ENCODE measurements at places on chromosomes 1 and 21. TPM values are rescaled to one million over a fixed set of nuclear protein-coding genes. Genes with fewer than 3 reads are reported as not detected.
A peak's percentile ranks its signal among the peaks of the same experiment; 100 is the strongest.

DNA sequence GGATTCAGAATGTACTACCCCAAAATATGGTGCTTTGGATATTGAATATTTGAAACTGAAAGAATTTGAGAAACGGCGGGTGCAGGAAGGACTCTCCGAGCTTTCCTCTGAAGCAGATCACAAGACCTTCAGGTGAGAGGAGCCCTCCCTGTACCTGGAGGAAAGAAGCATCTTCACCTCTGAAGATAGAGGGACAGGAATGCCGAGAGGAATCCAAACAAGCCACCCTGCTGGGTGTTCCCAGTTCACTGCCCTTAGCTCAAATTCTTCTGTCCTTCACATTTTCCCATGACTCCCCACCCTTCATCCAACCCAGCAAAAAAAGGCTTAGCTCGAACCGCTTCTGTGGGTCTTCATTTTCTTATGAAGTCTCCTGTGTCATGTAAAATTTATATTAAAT is 18.2 kb upstream of the PADI2 start:
- no peak for DNase-seq

- DNase-seq: no peak
Measured at GRCh38 chr1:71780681-71781080, 501.7 kb downstream of the NEGR1 start.

GRCh38 chr1:214793708-214794107 is 190.7 kb downstream of the CENPF start:
- no peak for DNase-seq

DNA sequence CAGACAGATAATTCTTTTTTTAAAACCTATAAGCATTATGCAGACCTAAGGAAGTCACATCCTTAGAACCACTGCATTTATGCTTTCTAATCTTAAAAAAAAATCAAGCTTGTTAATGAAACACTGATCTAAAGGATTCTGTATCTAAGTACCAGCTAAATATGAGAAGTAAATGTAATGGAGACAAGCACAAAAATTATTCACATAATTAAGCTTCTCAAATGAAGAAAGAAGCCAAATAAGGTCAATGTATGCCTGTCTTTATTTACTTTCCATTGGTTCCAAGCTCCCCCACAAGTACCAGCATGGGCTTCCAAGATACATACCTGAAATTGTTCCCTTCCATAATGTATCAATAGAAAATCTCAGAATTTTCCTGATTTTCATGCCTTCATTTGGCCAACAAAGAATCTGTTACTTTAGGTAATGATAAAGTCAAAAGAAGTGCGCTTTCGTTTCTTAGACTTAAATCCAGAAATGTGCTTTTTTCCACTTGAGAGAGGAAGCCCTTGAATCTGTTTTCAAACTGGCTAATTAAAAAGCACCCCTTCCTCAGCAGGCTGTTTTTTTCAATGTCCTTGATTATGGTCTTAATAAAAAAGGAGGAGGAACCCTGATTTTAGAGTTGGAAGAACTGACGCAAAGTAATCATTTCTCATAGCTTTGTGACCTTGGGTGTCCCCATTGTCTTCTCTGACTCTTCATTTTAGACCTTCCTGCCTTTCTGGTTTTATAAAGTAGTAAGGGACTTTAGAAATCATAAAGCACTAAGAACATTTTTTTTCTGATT is 3.8 kb downstream of the RGS2 start:
- DNase-seq: no peak

ZBTB37 gene
- 3.6 TPM for total RNA-seq

HSD3B1 gene
- total RNA-seq: not detected

ZNF648 gene
- total RNA-seq: not detected

DNA sequence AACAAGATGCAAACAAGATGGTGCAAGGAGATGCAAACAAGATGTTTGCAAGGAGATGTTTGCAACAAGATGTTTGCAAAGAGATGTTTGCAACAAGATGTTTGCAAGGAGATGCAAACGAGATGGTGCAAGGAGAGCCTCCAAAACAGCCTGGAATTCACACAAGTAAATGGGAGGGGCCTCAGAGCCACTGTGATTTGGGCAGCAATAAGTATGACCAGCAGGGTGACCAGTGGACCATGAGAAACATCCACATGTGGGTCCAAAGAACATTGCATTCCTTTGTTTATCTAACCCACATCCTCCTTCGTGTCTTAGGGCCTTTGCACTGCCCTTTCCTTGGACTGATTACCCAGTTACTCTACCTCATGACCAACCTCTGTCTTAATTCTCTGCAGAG is 162.9 kb downstream of the PLPP3 start:
- no peak for DNase-seq

DNA sequence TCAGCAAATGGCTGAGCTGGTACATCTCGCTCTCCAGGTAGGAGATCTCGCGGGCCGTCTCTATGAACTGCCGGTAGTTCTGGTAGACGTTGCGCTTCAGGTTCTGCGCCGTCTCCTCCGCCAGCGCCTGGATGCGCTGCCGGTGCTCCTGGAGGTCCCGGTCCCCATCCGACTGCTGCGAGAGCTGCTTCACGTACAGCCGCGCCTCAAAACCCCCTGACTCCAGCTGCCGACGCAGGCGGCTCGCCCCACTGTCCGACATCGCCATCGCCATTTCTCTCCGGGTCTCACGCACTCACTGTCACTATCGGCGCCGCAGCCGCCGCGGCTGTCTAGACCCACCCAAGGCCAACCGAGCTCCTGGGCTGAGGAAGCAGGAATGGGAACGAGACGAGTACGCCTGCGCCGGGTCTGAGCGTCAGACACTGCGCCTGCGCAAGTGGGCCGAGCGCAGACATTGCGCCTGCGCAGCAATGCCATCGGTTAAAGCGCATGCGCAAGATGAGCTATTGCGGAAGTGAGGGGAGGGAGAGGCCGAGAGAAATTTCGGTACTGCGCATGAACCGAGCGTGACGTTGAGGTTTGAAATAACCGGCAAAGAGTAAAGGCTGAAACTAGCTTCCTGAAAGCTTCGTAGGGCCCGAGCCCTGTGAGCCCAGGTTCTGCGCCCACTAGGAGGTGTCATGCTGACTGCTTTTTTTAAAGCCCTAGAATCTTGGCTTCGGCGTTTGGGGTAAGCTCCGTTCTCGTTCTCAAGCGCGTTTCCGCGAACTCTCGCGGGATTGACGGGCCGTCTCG is at the start of gene EXOC8:
Gene EXOC8, minus strand, starts transcription at position 381 of the 798 bp plus-strand sequence. Its CDS starts 107 bp downstream, at position 274.
- DNase-seq: peak; percentile 81

GRCh38 chr1:115642168-115643072 is 650 bp downstream of the VANGL1 start:
- no peak for DNase-seq

GRCh38 chr1:42135426-42135825 is 17.8 kb upstream of the GUCA2B start:
- DNase-seq: no peak

DNAH14 gene
- total RNA-seq: 1.9 TPM

DNA sequence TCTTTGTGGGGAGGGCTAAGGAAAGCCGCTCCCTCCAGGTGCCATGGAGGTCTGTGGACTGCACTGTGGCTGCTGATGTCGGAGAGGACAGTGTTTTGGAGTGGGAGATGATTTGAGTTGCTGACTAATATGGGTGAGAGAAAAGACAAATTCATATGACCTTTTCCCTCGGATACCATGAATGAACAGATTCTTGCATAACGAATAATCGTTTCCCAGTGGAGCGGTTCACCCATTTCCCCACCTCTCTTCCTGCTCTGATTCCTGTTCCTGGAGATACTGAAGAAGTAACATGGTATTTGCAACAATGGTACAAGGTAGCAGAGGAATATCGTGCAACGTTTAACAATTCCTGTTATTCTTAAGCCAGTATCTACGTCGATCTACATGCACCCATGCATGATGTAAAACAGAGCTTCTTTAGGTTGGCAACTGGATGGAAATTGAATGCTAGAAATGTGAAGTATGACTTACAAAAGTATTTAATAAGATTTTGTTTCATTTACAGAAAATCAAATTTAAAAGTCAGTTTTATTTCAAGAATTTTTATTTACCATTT is 227.1 kb downstream of the TOMM20 start:
- DNase-seq: no peak

DNA sequence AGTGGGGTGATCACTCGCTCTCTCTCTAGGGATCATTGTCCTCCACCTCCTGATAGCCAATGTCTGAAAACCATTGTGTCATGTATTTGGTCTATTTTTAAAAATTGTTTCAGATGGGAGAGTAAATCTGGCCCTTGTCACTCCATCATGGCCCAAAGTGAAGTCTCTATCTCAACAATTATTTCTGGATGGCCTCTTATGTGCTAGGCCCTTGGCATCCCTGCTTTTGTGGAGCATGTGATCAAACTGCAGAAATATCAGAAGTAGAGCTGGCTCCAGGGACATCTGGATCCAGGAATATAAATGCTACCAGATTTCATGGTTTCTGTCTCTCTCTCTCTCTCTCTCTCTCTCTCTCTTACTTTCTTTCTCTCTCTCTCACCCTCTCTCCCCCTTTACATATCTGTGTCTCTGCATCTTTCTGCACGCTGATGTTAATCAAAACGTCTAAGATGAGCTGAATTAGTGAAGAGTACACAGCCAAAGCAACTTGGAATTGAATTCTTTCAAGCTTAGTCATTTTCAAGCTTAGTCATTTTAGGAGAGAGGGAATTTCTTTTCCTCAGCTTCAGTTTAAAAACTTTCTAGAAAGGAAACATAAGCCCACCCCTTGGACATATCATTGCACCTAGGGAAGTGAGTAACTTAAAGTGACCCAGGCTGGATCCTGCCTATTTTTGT is 47.4 kb upstream of the DOCK7 start:
- DNase-seq: no peak

PLPPR5 gene
- not detected for total RNA-seq

DNA sequence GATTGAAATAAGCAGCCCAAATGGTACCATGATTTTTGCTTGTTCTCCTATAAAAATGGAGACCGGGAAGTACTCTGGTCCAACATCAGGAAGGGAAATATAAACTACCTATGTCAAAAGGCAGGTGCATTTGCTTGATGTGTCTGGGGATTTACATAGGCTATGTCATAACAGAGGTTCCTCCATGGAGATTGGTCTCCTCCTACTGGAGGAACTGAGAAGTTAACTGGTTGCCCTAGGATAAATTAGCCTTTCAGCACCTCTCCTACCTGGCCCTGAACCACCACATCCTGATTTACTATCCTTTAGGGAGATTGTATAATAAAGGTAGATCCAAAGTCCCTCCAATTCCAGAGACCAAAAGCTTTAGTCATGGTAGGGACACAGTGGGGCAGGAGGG is 1109.3 kb upstream of the B3GALT2 start:
- DNase-seq: no peak

PGD gene
- total RNA-seq: 286 TPM

DNA sequence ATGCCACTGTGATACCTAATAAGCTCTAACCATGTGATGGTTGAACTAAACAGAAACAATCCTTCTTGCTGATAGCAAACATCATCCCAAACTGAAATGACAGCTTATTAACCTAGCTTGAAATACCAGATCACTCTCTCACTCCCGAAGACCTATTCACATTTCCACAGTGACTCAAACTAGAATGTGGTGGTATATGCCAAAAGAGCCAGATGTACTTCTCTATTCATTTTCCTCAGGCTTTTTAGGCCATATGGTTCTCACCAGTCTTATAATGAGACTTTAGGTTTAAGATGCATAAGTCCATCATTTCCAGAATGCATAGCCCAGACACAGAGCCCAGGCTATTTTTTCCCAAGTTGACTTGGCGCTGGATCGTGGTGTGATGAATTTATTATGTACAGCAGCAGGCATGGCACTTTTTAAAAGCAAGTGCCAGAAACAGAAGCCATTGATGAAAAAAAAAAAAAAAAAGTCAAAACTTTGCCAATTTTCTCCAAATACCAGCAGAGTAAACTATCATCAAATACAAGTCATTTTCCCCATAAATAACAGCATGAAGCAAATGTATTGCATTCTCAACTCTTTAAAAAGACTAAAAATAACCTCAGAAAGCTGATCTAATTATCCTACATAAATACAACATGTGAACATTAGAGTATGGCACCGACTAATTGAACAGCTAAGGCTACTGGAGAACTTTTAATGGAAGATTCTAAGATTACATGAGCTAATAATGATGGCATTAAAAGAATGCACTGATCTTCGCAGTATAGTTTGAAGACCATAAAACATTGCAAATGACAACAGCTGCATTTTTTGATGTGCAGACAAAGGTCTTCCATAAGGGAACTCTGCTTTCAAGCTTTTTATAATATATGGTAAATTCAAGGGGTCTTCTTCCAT is 365.4 kb downstream of the LRRIQ3 start:
- no peak for DNase-seq

DNA sequence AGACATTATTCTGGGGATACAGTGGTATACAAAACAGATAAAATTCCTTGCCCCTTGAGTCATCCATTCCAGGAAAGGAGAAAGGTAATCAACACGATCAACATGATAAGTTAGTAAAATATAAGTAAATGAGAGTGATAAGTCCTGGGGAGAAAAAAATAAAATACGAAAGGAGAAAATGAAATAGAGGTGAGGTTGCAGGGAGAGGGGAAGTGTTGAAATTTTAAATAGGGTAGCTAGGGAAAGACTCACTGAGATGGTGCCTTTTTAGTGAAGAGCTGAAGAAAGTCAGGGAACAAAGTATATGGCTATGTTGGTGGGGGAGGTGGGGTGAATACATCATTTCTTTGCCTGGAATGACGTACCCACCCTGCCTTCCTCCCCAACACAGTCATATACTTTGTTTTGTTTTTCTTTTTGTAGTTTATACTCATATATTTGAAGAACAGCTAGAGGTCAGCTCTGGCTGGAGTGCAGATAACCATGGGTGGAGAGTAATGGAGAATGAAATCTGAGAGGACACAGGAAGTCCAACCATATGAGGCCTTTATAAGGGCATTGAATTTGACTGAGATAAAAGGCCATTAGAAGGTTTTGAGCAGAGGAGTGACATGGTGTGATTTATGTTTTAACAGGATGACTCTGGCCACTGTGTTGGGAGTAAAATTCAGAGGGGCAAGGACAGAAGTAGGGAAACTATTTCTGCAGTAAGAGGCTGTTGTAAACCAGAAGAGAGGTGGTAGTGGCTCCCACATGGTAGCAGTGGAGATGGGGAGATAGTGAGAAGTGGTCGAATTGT is 54.8 kb downstream of the OSBPL9 start:
- peak; percentile 72 for DNase-seq

DNA sequence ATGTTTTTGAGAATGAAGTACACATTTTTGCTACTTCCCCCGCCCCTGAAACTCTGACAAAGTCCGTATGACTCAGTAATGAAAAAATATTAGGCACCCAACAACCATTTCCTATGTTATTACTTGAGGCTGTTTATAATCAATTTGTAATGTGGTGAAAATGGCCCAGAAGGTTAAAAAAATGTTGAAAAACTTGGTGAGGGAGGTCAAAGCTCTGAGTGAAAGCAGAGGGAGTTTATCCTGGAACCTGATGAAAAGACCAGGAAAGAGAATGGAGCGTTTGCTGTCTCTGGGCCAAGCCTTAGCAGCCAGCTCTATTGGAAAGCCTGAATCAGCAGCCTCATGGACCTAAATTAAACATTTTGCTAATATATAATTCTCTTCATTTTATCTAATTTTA is 367.7 kb upstream of the NEGR1 start:
- DNase-seq: no peak

DNA sequence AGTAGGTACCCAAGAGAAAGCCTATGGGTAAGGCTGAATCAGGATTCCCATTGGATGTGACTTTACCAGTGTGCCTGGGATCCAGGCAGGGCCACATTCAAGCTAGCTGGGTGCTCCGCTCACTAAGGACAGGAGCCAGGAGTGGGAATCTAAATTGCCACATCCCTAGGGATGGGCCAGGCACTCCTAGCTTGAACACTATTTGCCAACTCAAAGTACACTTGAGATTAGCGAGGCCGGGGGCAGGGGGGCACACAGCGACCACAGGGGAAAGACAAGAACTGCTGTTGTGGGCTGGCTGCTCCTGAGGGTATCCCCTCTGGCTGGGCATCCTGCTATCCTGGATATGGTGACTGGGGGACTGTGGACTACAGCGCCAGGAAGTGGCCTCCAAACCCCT is 4.3 kb downstream of the SLC45A3 start:
- DNase-seq: no peak

All from pulmonary artery endothelial cell (primary cell).